ENCODE measurements at places on chromosomes 3 and 15. TPM values are rescaled to one million over a fixed set of nuclear protein-coding genes. Genes with fewer than 3 reads are reported as not detected.

FSIP1 gene
- total RNA-seq = 0.30 TPM

- peaks cover 11% of the 10 kb centered on the region for H3K4me1 ChIP-seq
Measured at GRCh38 chr3:42557854-42558253, 23.9 kb downstream of the SEC22C start.

NEK10 gene
- 1.3 TPM for total RNA-seq

- no peak overlapping the region for H3K27ac ChIP-seq
- DNase-seq = no peak
- no peaks in the 10 kb centered on the region for H3K4me1 ChIP-seq
- peaks cover 6% of the 10 kb centered on the region for H3K36me3 ChIP-seq
Measured at GRCh38 chr3:123651449-123652341, 66.8 kb upstream of the HACD2 start.

LINS1 gene
- total RNA-seq = 46.2 TPM

Measured in naive thymus-derived CD8-positive, alpha-beta T cell (primary cell).